Lung (tissue), 17 donors: ENCODE measurements at places on chromosomes 4 and X.

DNA sequence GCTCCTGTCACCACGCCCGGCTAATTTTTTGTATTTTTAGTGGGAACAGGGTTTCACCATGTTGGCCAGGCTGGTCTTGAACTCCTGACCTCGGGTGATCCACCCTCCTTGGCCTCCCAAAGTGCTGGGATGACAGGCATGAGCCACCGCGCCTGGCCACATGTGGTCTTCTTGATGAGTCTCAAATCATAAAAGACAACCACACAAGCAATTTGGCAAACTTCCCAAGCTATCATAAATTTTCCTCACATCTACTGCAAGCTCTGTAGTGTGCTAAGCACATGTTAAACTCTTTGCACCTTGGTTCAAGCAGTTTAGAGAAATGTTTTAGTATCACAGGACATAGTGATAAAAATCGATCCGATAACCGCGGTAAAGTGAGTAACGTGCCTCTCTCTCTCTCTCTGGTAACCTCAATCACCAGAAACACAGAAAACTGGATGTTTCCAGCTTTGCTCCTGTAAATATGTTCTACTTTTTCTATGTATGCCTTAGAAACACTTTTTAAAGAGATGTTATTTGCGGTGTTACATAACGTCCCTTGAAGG is 256.8 kb downstream of the DHRSX start:
- DNase-seq: no peak

GRCh38 chr4:15153662-15154061 is 151.4 kb downstream of the CPEB2 start:
- no peak for DNase-seq

GRCh38 chr4:19623866-19624265 is 627.8 kb upstream of the SLIT2 start:
- DNase-seq: no peak

- no peak for DNase-seq
Observed at GRCh38 chr4:121358473-121358872, 22.3 kb downstream of the QRFPR start.

DNA sequence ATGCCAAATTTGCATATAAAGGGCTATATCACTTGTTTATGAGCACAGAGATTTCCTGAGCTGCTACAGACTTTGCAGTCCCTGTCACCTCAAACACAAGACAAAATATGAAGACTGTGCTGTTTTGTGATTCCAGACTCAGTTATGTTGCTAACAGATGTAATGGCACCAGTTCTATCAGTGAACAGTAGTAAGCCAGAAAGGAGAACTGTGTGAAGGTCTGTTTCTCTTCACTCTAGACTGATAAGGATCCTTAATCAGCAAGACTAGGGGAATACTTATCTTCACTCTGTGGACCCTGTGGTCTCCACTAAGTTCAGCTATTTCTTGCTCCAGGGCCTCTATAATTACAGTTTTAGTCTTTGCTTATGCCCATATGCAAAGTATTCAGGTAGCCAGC is 82.7 kb downstream of the ANXA5 start:
- DNase-seq: no peak

DNA sequence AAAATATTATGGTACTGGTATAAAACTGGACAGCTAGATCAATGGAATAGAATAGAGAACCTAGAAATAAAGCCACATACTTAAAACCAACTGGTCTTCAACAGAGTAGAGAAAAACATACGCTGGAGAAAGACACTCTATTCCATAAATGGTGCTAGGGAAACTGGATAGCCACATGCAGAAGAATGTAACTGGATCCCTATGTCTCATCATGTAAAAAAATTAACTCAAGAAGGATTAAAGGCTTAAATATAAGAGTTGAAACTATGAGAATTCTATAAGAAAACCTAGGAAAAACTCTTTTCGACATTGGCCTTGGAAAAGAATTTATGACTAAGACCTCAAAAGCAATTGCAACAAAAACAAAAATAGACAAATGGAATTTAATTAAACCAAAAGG is 114.6 kb downstream of the PCDH18 start:
- DNase-seq: no peak
